ENCODE measurements at places on chromosomes 2 and 18. TPM values are rescaled to one million over a fixed set of nuclear protein-coding genes. Genes with fewer than 3 reads are reported as not detected.
A peak's percentile ranks its signal among the peaks of the same experiment; 100 is the strongest.

- no peaks in the 10 kb centered on the region for H3K36me3 ChIP-seq
- H3K27ac ChIP-seq, result no peak overlapping the region
- DNase-seq, result no peak
- peaks cover 3% of the 10 kb centered on the region for H3K27me3 ChIP-seq
- peaks cover 36% of the 10 kb centered on the region for H3K4me1 ChIP-seq
- no peak overlapping the region for H3K4me3 ChIP-seq
These were observed 2.4 kb downstream of the LRRFIP1 start for GRCh38 chr2:237629739-237630138.

GRCh38 chr2:43481927-43482542 lies 113.8 kb downstream of the THADA start:
- peaks cover 23% of the 10 kb centered on the region for H3K4me1 ChIP-seq
- H3K36me3 ChIP-seq, result no peaks in the 10 kb centered on the region
- H3K27ac ChIP-seq, result peak overlapping the region; percentile 5
- no peak for DNase-seq
- no peak overlapping the region for H3K4me3 ChIP-seq

The KCNF1 gene
- polyA plus RNA-seq, result not detected

DNA sequence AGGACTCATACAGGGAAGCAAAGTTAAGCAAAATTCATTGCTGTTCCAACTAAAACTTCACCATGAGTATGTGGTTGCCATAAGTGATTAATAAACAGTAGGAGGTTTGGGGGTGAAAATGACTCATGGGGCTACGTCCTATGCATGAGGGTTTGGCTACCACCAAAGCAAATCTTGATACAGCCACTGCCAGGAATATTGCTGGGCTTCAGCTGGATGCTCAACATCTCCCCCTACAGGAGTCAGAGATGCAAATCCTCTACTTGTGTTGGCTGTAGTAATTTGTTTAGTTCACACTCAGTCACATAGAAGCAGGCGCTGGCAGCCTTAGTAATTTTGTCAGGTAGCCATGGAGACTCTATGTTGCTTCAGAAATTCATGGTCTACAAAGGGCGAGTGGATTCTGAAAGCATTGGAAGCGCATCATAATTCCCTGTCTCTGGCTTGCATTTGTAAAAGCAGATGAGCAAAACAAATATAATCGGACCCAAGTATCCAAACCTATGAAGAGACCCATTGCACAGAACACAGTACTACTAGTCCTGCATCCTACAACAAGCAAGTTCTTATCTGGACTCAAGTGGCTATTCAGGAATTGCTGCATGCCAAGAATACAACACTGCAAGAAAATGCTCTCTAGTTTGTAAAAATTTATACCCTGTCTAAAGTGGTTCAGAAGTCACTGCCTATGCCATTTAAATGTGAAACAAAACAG lies 76.0 kb downstream of the CD28 start:
- H3K27me3 ChIP-seq, result peaks cover 32% of the 10 kb centered on the region
- H3K4me3 ChIP-seq, result no peak overlapping the region
- no peaks in the 10 kb centered on the region for H3K36me3 ChIP-seq
- DNase-seq, result peak; percentile 12

- H3K27ac ChIP-seq, result no peak overlapping the region
- no peak overlapping the region for H3K4me3 ChIP-seq
- H3K4me1 ChIP-seq, result peaks cover 15% of the 10 kb centered on the region
These were observed 51.8 kb downstream of the TTC21B start for GRCh38 chr2:165901620-165902298.

All from naive B cell (primary cell).